ENCODE measurements at places on chromosomes 2 and 18.

DNA sequence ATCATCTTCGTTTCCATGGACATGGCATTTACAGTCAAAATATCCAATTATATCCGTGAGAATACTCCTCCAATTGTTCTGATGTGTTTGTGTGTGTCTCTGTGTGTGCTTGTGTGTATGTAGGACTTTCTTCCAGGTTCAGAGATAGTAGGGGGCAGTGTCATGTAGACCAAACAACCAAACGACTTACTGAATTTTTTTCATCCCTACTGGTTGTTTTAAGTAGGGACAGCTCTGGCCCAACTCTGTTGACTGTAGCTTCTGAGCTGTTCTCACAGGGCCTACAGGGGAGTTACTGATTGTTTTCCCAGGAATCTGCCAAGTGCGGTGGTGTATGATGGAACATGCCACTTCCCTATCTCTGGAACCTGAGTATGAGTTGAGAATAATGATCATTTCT, 69.6 kb downstream of the ETAA1 start:
- DNase-seq = no peak

GRCh38 chr2:183984871-183985270, 613.5 kb upstream of the ZNF804A start:
- DNase-seq = no peak

DNA sequence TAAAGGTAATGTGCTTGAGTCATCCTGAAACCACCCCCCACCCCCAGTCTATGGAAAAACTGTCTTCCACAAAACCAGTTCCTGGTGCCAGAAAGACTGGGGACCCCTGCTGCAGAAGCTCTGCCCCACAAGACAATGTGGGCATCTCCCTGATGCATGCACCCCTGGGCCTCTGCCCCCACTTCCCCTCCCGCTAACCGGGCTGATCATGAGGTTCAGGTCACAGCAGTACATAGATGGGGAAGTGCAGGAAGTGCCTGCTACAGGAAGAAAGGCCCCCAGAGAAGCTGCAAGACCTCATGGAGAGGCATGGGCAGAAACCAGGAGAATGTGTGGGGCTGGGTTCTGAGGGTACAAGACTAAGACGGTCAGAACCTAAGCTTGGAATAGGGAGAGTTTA, 243.4 kb upstream of the ID2 start:
- no peak for DNase-seq

DNA sequence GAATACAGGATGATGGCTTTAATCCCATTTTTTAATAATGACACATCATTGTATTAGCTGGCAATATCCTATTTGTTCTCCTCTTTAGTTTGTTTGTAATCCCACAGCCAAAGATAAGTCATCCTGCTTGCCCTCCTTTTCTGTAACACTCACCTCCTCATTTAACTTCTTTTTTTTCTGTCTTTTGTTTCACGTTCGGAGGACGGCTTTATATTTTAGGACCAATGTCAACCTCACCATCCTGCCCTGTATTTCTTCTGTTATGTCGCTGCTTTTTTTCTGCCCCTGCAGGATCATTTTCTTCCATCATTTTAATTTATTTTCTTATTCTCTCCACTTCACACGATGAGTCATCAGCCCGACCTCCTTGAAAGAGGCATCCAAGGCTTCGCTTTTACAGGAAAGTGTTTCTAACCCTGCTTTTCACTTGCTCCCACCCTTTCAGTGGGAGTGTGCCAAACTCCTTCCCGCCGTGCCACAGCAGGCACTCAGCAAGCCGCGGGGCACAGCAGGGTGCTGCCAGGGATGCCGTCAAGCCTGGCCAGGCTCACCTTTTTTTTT, 11.4 kb downstream of the RAB31 start:
- DNase-seq = no peak

- DNase-seq = no peak
Measured at GRCh38 chr18:68448736-68449135, 266.2 kb downstream of the TMX3 start.

DNA sequence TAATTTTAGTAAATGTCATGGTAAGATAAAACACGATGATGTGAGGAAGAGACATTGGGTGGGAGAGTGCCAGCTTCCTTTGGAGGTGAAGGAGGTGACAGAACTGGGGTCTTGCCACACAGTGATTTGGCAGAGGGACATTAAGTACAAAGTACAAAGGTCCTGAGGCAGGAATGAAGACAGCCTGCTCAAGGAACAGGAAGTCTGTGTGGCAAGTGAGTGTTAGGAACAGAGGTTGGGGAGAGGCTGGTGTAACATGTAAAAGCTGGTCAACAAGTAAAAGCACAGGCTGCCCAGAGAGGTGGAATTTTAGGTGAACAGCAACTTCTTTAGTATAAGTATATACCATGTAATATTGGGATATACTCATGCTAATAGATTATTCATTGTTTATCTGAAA, 73.1 kb downstream of the INPP5D start:
- DNase-seq = no peak

GRCh38 chr2:63819765-63820717, 21.7 kb upstream of the UGP2 start:
- no peak for DNase-seq

DNA sequence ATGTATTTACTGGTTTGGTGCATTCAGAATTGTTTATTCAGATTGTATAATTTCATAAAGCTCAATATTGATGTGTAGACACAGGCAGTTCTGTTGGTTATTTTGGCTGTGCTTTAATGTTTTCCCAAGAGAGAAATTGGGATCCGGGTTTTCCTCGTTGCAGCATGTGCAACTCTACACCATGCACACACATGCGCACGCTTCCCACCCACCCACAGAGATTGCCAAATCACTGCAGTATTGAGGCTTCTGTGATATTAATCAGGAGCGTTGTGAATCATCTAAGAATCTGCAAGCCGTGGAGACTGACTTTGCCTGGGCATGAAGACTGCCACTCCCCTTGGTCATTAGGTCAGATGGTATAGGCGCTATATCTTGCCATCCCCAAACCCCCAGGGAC, 571.5 kb downstream of the SLC4A3 start:
- DNase-seq = no peak

DNA sequence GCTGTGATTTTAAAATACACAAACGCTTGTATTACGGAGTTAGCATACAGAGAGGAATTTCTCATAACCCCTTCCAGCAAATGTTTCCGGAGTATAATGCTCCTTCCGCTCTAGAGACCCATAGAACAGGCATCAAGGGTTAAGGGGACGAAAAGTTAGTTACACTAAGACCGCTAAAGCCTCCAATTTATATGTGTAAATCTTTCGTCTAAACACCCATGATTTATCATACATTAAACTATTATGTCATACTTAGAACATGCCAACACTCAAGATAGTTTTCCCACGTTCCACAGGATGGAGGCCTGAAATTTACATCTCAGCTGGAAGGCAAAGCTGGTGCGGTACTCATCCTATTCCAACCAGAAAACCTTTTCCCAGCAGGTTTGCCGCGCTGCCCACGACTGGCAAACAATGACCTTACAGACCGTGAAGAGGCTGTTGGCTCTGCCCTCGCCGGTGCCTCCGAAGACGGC, 650 bp downstream of the ORMDL1 start:
- DNase-seq = no peak

DNA sequence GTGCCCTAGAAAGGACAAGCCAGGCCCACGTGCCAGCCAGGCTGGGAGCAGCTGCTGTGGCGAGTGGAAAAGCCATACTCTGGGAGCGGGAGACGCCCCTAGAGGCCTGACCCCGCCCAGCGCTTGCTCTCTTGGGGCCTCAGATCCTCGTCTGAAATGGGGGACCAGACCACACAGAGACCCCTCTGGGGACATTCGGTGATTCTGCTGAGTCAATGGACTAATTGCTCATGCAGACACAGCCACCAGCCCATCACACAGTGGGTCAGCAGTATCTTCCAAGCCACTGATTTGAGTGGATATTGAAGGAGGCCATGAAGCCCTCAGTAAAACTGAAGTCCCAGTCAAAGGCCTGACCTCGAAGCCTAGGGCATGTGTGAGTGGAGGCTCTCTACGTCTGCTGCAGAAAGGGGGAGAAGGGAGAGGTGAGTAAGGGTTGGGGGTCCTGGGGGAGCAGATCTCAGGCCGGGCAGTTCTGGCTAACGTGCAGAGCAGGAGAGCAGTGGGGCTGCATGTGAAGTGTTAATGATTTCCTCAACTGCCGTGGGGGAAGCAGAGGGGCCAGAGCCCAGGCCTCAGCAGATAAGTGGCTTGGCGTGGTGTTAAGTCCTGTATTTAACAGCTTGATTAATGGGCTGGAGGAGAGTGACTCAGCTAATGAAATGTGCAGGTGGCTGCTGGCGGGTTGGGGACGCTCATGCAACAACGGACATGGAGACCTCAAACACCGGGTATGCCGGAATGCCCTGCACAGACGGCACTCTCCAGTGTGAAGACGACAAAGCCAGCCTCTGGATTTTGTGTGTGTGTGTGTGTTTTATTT, 104.4 kb upstream of the TWIST2 start:
- no peak for DNase-seq

DNA sequence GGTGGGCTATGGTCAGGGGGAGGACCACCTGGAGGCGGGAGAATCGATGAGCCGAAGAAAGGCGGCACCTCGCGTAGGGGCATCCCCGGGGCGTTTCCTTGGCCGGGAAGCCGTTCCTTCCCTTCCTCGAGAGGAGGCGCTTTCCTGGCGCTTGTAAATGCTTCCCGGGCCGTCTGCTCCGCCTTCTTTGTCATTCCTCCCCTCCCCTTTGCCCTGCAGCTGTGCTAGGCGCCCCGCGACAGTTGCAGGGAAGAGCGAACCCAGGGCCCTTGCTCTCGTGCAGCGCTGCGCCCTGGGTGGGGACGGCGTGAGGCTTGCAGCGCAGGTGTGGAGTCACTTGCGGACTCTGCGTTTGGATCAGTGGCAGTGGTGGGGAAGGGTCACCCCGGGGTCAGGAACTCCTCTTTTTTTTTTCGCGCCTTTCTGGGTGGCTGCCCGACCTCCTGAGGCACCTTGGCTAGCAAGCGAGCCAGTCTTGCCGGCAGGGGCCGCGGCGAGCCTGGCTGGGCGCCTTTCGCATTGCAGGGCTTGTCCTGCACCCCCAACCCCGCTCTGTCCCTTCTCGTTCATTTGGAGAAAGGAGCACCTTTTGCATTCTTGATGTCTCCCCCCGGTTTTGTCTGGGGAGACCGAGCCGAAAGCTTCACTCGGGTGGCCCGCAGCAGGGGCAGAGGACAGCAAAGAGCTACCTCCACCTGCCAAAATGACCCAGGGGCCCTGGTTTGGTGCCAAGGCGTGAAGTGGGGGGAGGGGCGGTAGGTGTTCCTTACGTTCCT, 858 bp downstream of the KCNS3 start:
- DNase-seq = no peak

DNA sequence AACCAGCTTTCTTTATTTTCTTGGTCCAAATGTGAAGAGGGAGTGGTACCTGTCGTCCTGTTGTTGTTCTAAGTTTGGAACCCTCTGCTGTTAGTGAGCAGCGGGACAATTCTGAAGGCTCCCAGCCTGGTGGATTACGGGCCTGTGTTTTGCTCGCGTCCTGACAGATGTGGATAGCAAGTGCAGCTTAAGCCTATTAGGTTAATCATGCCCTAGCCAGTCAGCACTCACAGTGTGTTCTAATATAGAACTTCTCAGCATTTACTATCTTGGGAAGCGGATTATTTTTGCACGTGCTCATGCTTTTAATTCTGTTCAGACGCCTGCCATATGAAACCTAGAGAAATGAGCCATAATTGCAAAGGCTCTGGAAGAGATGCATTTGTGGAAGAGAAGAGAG, at the start of gene PCARE:
TSS of gene PCARE (minus strand) at position 113 of the 400 bp plus-strand sequence. CDS start 262 bp downstream, outside the sequence.
- no peak for DNase-seq

DNA sequence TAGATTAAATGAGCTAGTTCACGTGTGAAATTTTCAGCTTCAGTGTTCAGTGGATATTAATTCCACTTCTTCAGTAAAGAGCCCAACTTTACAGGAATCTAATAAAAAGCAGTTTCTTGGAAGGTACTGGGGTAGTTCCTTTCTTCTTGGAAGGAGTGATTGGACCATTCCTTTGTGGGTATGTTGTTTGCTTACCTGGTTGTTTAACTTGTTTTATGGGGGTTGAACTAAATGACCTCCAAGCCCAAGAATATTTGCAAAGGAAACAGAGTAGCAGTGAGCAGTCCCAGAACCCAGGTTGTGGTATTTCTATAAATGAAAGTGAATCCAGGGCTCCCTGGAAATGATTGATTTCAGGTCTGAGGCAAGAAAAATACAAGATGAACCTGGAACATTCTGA, 31.4 kb downstream of the KCNJ13 start:
- no peak for DNase-seq

DNA sequence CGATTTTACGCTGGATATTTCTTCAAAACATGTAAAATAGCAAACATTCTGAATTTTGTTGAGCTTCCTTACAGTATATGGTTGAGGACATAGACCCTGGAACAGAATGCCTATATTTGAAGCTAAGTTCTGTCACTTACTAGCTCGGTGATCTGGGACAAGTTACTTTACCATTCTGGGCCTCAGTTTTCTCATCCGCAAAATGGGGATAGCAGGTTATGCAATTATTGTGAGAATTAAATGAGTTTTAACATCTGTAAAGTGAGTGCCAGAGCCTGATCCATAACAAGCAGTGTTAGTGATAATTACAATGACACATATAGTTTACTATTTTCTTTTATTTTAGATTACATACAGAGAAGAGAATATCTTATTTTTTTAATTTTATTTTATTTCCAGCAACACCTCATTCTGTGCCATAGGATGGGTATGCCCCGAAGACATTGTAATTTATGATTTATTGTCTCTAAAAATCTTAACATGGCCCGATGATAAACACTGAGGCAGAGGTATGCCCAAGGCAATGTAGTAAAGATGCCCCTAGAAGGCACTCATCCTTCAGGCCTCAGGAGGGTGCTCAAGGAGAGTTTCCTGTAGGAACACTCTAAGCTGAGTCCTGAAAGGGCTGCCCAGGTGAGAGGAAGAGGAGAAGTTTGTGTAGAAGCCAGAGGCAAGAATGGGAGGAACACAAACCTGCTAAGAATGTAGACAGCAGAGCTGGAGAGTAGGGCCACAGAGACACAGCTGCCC, 250.9 kb downstream of the BCL11A start:
- DNase-seq = no peak

- no peak for DNase-seq
Measured at GRCh38 chr2:237558961-237559641, 7.3 kb upstream of the PRLH start.

- DNase-seq = no peak
Measured at GRCh38 chr2:106195981-106196380, 1.9 kb upstream of the UXS1 start.

DNA sequence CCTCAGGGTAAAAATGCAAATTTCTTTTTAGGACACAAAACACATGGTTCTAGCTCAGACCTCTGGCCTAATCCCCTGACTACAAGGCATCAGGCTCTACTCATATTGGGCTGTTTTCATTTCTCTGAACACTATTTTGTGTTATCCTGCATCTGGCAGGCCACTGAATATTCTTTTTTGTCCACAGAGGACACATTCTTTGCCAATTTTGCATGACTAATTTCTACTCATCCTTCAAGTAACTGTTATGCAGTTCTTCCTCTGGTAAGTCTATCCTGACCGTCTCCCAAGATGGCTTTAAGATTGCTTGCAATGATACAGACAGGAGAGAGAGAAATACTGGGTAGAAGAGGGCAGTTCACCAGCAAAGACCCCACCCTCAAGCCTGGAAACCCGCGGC, 107.6 kb upstream of the RGPD4 start:
- no peak for DNase-seq

DNA sequence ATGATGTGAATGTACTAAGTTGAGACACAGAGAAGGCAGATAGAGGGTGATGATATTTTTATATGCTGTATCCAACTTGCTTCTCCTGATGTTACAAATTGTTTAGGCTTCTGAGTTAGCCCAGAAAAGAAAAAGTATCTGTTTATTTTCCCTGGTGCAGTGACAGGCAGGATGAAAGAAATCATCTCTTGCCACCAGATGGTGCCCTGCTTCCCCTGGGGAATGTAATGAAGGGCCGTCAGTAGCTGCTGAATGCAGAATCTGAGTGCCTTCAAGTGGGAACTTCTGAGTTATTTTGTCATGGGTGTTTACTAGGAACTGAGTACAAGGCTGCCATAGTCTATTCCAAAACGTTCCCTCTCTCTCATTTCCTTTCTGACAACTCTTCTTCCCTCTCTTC, 525.6 kb downstream of the MBD2 start:
- DNase-seq = no peak

Measured in cortex of kidney (tissue), 1 donor.